ENCODE measurements at places on chromosomes 13 and 19. TPM values are rescaled to one million over a fixed set of nuclear protein-coding genes. Genes with fewer than 3 reads are reported as not detected.

DNA sequence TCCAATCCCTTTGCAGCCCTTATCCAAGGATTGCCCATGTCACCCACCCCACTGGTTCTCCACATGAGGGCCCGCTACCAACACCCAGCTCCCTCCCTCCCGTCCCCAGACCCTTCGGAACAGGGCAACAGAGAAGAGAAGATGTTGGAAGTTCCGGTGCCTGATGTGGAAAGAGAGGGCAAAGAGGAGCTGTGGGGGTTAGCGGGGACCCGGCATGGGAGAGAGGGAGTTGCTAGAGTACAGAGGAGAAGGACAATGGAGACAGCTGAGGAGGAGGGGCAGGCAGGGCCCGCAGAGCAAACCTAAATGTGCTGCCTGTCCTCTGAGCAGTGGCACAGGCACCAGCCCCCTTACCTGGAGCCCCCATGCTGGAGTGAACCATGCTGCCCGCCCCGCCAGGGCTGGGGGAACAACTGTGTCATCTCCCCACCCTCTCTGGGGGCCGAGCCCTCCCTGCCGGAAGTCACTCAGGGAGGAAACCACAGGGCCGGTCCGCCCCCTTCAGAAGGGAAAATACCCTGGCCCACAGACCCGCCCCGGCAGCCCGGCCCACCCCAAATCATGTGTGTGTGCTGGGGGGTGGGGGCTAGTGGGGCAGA lies at the start of gene POU2F2:
Gene POU2F2, minus strand, starts transcription at position 417 of the 599 bp plus-strand sequence. Its CDS starts 35 bp downstream, at position 382.
- peak; percentile 72 for DNase-seq

DNA sequence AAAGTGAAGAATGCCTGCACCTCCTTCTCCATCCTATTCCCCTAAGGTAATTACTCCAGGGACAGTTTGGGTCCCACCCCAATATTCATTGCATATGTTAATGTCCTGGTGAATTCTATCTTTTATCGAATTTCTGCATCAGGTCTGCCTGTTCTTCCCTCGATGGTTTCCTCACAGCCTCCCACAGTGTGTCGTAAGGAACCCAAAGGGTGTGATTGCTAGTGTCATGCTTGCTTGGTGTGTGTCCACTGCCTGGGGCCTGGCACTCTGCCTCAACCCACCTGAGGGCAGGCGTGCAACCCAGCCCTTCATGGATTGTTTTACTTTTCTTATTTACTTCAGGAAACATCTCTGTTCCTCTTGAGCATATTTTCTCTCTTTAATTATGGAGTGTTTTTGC lies 60.2 kb upstream of the CYSLTR2 start:
- no peak for DNase-seq

- DNase-seq = no peak
Measured at GRCh38 chr13:33860526-33860925, 42.6 kb downstream of the RFC3 start.

GRCh38 chr13:44592216-44592847 lies 16.2 kb upstream of the TSC22D1 start:
- no peak for DNase-seq

GRCh38 chr19:8681345-8682029 lies 17.1 kb downstream of the ACTL9 start:
- DNase-seq = no peak

- no peak for DNase-seq
Measured at GRCh38 chr13:91701975-91702374, 303.6 kb downstream of the GPC5 start.

FFAR2 gene
- 4.5 TPM for total RNA-seq

DNA sequence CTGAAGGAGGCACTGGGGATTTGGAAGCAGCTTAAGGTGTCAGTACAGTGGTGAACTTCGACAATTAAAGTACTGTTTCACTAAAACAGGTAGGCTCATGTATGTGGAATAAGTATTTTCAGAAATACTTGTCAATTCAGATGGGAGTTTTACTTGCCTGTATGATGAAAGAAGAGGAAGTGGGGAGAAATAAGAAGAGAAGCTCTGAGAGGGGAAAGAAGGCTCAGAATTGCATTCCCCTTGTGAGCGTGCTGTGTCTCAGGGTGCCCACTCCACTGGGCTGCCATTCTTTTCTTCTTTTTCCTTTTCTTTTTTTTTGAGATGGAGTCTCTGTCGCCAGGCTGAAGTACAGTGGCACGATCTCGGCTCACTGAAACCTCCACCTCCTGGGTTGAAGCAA lies 38.6 kb upstream of the RNF17 start:
- DNase-seq = no peak

- no peak for DNase-seq
Measured at GRCh38 chr13:46526100-46526735, 26.8 kb upstream of the LRCH1 start.

GRCh38 chr13:112172641-112173251 lies 105.8 kb downstream of the SOX1 start:
- no peak for DNase-seq
